Mesothelial cell of epicardium (in vitro differentiated cells): ENCODE measurements at places on chromosomes 4 and X.

GRCh38 chr4:3256230-3257102, 7.5 kb downstream of the MSANTD1 start:
- no peak for DNase-seq

- no peak for DNase-seq
These were observed 821 bp upstream of the TMEM128 start for GRCh38 chr4:4248885-4249203.

- no peak for DNase-seq
These were observed 63.6 kb upstream of the UGT2B15 start for GRCh38 chr4:68734095-68734494.

DNA sequence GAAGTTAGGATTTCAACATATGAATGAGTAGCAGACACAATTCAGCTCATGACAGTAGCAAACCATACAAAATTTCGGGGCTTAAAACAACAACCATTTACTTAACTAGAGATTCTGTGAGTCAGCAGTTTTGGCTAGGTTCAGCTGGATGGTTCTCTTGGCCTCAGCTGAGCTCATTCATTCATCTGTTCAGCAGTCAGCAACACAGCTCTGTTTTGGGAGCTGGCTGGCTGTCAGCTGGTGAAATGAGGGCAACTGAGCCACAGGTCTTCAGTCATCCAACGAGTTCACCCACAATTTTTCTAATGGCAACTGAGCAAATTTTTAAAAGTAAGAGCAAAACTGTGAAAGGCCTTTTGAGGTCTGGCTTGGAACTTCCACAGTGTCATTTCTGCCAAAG, 2005.1 kb upstream of the AGA start:
- no peak for DNase-seq

- DNase-seq: no peak
These were observed 919.6 kb upstream of the DIAPH2 start for GRCh38 chrX:95764972-95765451.

DNA sequence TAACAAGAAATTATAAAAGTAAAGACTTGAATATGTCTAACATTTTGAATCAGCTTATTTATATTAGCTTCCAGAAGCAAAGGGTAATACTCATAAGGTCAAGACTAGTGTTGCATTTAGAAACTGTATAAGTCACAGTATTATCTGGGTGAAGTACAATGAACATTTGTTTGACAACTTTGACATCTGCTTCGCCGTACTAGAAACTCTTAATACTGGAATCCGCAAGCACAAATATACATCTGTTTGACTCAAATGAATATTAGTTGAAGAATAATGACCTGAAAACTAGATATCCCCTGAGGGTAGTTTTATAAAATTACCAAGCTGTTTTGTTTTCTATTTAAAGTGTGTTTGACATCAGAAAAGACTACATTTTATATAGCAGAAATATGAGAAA, 135.4 kb upstream of the ATOH1 start:
- DNase-seq: no peak

GRCh38 chrX:68286076-68286475, 147.2 kb downstream of the OPHN1 start:
- DNase-seq: no peak

DNA sequence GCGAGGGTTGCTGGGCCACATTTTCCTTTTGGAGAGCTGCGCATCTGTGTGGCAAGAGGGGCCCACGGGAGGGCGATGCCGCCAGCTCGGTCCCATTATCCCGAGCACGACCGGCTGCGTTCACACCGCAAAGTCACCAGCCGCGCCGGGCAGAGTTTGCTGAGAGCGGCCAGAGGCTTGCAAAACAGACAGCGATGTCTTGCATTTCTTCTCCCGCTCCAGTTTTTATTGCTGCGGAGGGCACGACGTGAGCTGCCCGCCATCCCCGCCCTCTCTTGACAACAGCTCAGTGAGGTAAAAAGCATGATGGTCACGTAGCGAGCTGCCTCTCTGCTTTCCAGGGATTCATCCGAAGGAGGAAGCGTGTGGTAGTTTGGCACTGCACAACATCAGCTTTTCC, 102.1 kb upstream of the TENM3 start:
- DNase-seq: no peak

DNA sequence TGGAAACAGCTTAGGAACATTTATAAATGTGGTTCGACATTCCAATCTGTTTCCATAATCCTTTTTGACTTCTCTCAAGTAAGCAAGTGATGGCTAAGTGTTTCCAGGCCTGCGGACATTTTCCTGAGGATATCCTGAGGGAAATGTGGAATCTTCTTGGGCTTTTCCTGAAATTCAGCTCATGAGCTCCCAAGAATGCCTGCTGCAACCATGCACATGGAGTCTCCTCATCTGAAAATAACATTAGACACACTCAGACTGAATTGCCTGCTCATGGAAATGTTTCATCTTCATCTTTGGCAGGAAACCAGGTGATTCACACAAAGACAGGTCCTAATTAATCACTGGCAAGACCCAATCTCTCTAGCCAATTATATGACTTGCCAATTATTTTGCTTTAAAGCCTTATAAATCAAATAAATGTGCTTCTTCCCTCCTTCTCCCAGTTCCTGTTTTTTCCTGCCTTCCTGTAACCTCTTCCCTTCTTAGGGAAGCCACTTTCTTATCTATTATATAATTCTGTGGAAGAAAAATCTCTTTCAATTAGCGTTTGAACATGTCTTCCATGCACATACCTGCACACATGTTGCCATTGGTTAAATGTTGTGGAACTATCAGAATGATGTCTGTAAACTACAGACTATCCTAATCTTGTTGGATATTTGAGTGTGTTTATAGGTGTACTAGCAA, 104.6 kb upstream of the MXRA5 start:
- DNase-seq: no peak

DNA sequence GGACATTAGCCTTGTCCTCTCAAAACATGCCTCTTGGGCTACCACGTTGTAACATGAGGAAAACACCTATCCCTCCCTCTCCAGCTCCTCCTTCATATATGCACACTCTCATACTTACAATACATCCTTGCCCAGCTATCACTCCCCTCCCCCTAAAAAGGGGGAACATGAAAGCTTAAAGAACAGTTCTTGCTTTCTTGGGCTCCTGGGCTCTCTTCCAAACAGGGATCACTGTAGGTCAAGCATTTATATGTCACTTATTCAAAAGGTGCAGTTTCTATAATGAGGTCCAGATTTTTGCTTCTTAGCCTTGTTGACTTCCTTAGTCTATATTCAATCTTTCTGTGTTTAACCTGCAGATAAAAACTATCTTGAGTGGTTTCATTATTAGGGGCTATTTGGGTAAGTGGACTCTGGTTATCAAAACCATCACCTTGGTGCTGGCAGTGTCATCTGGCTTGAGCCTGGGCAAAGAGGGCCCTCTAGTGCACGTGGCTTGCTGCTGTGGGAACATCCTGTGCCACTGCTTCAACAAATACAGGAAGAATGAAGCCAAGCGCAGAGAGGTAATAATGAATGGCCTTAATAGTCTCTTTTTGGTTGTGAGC, 119.4 kb downstream of the AKAP4 start:
- no peak for DNase-seq

DNA sequence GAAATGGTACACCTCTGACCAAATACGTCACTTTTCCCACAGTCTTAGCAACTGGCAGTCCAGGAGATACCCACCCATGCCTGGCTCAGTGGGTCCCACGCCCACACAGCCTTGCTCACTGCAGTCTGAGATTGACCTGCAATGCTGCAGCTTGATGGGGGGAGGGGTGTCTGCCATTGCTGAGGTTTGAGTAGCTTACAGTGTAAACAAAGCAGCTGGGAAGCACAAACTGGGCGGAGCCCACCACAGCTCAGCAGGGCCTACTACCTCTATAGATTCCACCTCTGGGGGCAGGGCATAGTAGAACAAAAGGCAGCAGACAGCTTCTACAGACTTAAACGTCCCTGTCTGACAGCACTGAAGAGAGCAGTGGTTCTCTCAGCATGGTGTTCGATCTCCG, 52.7 kb downstream of the AMER1 start:
- no peak for DNase-seq

GRCh38 chrX:78327370-78328086, at the start of gene CYSLTR1:
CYSLTR1 (minus strand) TSS chrX:78327611; CDS start chrX:78273746, 53,865 bp downstream.
- no peak for DNase-seq

GRCh38 chrX:139974471-139974870, 9.2 kb upstream of the CXorf66 start:
- DNase-seq: no peak

DNA sequence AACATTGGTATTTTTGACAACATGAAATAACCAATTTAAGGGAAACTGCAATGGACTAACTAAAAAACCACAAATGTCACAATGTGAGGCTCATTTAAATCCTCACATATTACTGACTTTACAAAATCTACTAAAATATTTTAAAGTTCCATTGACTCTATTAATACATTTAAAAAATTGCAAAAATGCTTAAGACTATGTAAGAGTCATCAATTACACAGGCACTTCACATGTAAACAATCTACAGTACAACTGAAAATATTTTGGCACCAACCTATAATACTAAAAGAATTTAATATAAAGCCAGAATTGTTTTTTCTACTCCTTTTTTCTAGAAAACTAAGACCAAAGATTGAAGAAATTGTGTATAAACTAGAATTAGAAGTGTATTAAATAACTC, 76.8 kb upstream of the RBMXL3 start:
- no peak for DNase-seq

DNA sequence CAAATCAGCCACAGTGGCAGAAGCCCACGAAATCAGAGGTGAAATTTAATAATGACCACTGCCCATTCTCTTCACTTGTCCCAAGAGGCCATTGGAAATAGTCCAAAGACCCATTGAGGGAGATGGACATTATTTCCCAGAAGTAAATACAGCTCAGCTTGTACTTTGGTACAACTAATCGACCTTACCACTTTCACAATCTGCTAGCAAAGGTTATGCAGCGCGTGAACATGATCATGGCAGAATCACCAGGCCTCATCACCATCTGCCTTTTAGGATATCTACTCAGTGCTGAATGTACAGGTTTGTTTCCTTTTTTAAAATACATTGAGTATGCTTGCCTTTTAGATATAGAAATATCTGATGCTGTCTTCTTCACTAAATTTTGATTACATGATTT, at the start of gene F9:
Gene F9 (plus strand): TSS at position 190 of the 400 bp plus-strand sequence. CDS start 26 bp downstream, at position 216.
- DNase-seq: no peak

- no peak for DNase-seq
These were observed 50.7 kb downstream of the MXRA5 start for GRCh38 chrX:3295731-3296130.

- DNase-seq: no peak
These were observed 27.8 kb upstream of the CD99L2 start for GRCh38 chrX:150926304-150926703.

DNA sequence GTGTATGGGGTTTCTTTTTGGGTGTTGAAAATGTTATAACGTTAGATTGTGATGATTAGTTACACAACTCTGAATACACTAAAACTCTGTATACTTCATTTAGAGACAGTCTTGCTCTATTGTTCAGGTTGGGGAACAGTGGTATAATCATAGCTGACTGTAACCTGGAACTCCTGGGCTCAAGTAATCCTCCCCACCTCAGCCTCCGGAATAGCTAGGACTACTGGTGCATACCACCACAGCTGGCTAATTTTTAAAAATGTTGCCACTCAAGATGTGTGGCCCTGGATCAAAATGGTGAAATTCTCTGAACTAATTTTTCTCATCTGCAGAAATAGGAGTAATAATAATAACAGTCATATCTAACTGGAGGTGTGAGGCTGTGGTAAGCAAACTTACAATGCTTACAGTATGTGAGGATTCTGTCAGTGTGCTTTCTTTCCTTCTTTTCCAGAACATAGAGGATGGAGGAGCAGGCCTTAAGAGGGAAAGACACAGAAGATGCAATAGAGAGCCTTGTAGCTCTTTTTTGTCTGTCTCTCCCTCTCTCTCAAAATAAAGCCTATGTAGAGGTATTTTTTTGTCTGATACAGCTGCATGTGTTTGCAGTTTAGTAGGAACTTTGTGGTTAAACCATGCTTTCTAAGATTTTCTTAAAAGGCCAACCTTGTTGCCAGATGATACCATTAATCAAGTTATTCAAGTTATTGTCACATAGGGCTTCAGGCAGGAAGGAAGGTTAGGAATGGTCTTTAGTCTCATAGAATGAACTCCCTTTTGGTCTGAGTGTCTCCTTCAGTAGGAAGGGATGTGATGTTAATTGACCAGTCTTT, 7.5 kb downstream of the ADD1 start:
- no peak for DNase-seq

DNA sequence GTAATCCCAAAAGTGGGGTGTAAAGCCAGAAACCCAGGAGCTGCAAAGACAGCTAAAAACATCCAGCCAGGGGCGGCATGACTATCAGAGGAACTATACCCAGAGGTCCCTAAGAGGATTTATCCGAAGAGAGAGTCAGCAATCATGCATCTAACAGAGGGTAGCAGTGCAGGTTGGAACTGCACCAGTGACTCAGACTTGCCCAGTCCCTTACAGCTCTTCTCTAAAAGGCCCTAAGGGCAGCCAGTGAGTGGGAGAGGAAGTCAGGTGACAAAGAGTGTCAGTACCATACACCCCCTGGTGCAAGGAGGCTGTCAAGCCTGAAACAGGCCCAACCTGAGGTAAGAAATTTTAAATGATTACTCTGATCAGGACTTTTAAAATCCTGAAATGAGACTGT, 88.1 kb downstream of the CAMK2D start:
- DNase-seq: no peak

- DNase-seq: no peak
These were observed 236.7 kb downstream of the ASMT start for GRCh38 chrX:1851527-1851926.

GRCh38 chr4:163587867-163588266, 93.4 kb downstream of the TMA16 start:
- no peak for DNase-seq

DNA sequence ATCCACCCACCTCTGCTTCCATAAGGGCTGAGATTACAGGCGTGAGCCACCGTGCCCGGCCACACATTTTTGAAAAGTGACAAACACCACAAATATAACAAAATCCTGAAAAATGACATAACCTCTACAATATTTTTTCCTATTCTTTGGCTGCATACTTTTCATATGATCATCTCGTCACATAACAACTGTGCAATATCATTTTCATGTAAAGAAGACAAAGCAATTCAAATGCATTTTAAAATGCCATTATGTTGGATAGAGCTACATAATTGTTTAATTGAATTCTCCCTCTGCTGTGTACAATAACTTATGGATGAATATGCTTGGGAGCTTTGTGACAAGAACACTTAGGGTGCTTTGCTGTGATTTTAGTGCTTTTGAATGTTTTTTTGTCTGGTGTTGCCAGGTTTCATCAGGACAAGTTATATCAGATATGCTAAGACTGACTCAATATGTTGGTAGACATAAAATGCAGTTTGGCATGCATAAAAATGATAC, 132.9 kb downstream of the CHIC2 start:
- no peak for DNase-seq

DNA sequence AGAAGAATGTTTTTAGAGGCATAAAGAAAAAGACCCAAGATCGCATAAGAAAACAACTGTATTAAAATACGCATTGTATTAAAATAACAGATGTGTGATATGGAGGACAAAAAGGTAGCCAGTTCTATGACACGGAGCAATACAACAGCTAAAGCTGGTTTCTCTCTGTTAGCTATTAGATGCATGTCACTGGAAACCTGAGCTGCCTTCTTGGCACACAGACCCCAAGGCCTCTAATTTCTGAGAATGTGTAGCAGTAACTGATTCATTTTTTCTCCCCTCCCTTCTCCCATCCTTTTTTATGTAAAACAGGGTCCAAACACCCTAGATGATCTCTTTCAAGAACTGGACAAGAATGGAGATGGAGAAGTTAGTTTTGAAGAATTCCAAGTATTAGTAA, 4.1 kb downstream of the S100G start:
- no peak for DNase-seq
